ENCODE measurements at places on chromosomes 3 and 15.

GRCh38 chr3:195071011-195071728 is 199.8 kb downstream of the XXYLT1 start:
- DNase-seq, result no peak

DNA sequence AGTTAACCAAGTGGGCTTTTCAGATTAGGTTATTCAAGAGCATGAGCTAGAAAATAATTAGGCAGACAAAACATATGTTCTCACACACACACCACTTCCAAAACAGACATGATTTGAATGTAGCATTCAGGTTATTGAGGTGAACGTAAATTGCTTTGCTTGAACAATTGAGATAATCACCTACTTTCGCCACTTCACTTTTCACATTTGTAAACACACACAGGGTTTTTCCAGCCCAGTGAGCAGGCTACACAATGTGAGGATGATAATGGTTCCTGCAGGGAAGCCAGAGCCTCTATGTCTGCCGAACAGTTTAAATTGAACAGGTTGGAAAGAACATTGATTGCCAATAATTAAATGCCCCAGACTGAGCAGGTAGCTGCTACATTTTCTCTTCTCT is 560.8 kb downstream of the OCA2 start:
- no peak for DNase-seq

GRCh38 chr3:72111265-72112205 is 326.6 kb upstream of the PROK2 start:
- no peak for DNase-seq

- no peak for DNase-seq
Observed at GRCh38 chr3:131750256-131750655, 247.5 kb upstream of the MRPL3 start.

GRCh38 chr3:141699324-141699723 is 38.8 kb upstream of the RNF7 start:
- DNase-seq, result no peak

GRCh38 chr3:181909241-181909640 is 197.5 kb downstream of the SOX2 start:
- no peak for DNase-seq
